ENCODE measurements at places on chromosomes 2 and 18. TPM values are rescaled to one million over a fixed set of nuclear protein-coding genes. Genes with fewer than 3 reads are reported as not detected.

DNA sequence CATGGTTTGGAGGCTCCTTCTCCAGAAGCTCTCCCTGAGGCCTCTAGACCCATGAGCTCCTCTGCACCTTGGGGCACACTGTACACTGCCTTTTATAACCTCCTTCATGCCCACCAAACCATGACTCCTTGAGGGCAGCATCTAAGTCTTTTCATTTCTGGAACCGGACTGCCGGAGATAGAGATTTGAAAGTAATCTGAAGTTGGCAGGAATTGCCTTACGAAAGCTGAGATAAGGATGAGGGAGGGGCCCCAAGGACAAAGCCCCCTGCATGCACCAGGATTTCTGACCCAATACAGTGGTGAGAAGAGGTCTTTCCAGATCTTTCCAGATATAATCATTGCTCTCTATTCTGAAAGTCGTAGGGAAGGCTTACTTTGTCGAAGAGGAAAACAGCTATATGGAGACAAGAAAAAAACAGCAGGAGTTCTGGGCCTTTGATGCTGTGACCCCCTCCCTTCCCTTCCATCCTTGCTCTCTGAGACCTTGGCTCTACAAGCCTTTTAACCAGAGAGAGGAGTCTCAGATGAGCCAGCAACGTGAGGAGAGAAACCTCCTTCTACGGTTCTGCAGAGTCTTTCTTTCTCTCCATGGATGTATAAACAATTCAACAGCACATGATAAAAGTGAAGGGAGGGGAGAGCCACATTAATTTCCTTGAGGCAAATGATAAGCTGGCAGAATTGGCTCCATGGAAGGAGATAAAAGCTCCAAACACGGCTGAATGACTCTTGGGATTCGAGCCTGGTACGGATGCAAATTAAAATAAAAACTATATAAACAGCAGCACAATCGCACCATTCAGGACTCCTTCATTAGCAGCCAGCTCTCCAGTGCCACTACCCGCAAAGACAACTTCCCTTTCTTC lies 88.0 kb upstream of the RTN4 start:
- no peak for DNase-seq

- DNase-seq: no peak
These were observed 185.1 kb upstream of the CNTNAP5 start for GRCh38 chr2:123840016-123840415.

- peak; percentile 76 for DNase-seq
These were observed 142.2 kb upstream of the PXDN start for GRCh38 chr2:1886405-1886992.

IL1B gene
- 0.81 TPM for total RNA-seq

Data from dorsolateral prefrontal cortex (tissue), 122 donors.